ENCODE measurements at places on chromosomes 5 and 9. TPM values are rescaled to one million over a fixed set of nuclear protein-coding genes. Genes with fewer than 3 reads are reported as not detected.

GZMA gene
- total RNA-seq = not detected

STPG3 gene
- 0.36 TPM for total RNA-seq

NIPAL4 gene
- total RNA-seq = not detected

IFNK gene
- total RNA-seq = not detected

FAM221B gene
- total RNA-seq = not detected

MLANA gene
- total RNA-seq = under 0.01 TPM

SMIM33 gene
- total RNA-seq = not detected

SPACA9 gene
- total RNA-seq = 3.6 TPM

TNC gene
- total RNA-seq = 611 TPM

TTC23L gene
- total RNA-seq = 0.29 TPM

PHAX gene
- total RNA-seq = 61.9 TPM

IL13 gene
- total RNA-seq = not detected

SPINK13 gene
- total RNA-seq = not detected

MEIKIN gene
- not detected for total RNA-seq

LCN15 gene
- not detected for total RNA-seq

PCDHGA5 gene
- total RNA-seq = 2.7 TPM

EQTN gene
- total RNA-seq = not detected

SPATA6L gene
- 0.72 TPM for total RNA-seq

PCDHA10 gene
- 0.59 TPM for total RNA-seq

EPB41L4A gene
- total RNA-seq = 0.72 TPM

PRDM9 gene
- total RNA-seq = not detected

ITGA1 gene
- total RNA-seq = 31.8 TPM

PAIP2 gene
- 47.8 TPM for total RNA-seq

SHC3 gene
- total RNA-seq = 0.36 TPM

ADAMTSL1 gene
- 70.1 TPM for total RNA-seq

TMEM215 gene
- not detected for total RNA-seq

ADCY2 gene
- total RNA-seq = under 0.01 TPM

All from osteoblast (primary cell).